ENCODE measurements at places on chromosomes 5 and 9. TPM values are rescaled to one million over a fixed set of nuclear protein-coding genes. Genes with fewer than 3 reads are reported as not detected.

DNA sequence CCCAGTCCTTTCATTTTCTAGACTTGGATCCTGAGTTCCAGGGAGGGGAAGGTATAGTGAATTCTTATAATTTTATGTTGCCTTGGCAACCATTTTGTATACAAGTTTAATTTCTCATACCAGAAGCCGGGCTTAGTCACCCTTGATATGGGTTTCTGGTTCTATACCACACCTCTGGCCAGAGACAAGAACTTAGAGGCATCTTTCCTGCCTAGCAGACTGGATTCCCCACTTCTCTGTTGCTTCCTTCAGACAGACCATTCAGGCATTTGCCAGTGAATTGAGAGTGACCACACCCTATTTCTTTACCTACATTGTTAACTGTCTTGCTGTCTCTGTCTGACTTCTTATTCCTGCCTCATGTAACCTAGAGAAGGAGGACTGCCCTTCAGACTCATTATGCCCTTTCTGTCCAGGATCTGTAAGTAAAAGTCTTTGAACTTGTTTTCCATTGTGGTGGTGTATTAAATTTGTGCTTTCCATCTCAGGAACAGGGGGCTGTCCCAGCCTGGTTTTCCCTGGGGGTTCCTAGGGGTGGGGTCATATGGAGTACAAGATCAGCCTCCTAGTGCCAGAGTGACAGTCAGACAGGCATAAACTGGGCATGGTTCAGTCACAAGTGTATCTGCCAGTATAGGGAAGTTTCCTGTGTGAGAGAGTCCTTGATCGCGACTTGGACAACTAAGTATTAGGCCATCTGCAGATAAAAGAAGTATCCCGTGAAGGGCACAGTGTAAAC, 27.4 kb downstream of the TNFSF8 start:
- no peak for DNase-seq

- DNase-seq: no peak
Measured at GRCh38 chr9:14283276-14283675, 30.7 kb downstream of the NFIB start.

NR2F1 gene
- total RNA-seq: 10.2 TPM

DNA sequence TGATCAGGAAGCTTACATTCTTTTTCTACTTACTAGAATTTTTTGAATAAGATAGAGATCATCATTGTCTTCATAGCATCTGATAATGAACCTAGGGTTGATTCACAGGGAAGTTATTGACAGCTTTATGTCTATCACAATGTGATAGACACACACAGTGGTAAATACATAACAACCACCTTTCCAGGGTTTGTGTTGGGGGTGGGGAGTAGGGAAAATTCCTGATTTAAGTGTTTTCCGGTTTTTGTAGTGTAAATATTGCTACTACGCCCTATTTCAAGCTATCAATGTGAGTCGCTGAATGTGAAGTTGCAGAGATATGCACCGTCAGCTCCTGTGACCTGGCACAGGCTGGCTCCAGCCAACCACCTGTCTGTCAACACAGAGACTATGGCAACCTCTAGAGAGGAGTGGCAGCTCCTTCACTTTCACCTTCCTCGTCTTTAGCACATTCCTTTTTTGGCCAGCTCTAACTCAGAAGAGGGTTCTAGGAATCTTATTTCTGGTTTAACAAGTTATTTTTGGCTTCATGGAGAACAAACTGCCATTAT, 224.9 kb downstream of the MAT2B start:
- no peak for DNase-seq

- no peak for DNase-seq
Measured at GRCh38 chr5:100469767-100470166, 65.4 kb upstream of the FAM174A start.

FGF1 gene
- 0.25 TPM for total RNA-seq

DNA sequence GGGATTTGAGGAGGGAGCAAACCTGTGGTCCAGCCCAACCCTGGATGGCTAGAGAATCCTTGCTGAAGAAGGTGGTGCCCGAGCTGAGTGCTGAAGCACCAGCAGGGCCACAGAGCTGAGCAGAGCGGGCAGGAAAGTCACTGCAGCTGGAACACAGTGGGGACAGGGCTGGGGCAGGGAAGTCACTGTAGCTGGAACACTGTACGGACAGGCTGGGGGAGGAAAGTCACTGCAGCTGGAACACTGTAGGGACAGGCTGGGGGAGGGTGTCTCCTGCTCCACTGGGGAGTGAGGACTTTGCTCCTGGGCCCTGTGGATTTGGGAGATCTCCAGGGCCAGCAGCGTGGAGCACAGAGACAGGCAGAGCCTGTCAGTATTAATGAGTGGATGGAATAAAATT, 9.0 kb upstream of the SUSD3 start:
- peak; percentile 91 for DNase-seq

SPAAR gene
- total RNA-seq: 1.1 TPM

OMD gene
- total RNA-seq: 0.13 TPM

- DNase-seq: no peak
Measured at GRCh38 chr5:178627259-178627598, 379 bp upstream of the CLK4 start.

GRCh38 chr5:74850789-74851425, 15.3 kb downstream of the FAM169A start:
- DNase-seq: no peak

RNF180 gene
- 4.4 TPM for total RNA-seq

MAP3K1 gene
- 5.8 TPM for total RNA-seq

- peak; percentile 78 for DNase-seq
Measured at GRCh38 chr9:34375901-34376595, 650 bp downstream of the MYORG start.

HRCT1 gene
- 0.96 TPM for total RNA-seq

- DNase-seq: no peak
Measured at GRCh38 chr9:16139774-16140173, 586.9 kb downstream of the CCDC171 start.

SLCO6A1 gene
- total RNA-seq: not detected

- no peak for DNase-seq
Measured at GRCh38 chr9:22050924-22051323, 41.8 kb upstream of the CDKN2B start.

DNA sequence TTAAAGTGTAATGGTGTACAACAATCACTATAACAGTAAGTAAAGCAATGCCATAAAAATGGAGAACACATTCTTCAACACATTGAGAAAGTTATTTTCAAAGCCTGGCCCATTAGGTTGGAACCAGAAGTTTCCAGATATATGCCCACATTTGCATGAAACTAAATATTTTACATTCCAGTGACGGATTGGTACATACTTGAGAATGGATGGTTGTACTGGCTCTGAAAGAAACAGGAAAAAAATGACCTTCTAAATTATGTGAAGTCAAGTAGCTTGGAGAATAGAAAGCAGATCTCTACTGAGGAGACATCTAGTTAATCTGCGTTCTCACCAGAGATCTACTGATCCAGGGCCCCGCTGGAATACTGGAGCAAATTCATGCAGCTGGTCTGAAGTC, 1037.0 kb downstream of the NR2F1-AS1 start:
- no peak for DNase-seq

FCN2 gene
- total RNA-seq: 95.7 TPM

DNA sequence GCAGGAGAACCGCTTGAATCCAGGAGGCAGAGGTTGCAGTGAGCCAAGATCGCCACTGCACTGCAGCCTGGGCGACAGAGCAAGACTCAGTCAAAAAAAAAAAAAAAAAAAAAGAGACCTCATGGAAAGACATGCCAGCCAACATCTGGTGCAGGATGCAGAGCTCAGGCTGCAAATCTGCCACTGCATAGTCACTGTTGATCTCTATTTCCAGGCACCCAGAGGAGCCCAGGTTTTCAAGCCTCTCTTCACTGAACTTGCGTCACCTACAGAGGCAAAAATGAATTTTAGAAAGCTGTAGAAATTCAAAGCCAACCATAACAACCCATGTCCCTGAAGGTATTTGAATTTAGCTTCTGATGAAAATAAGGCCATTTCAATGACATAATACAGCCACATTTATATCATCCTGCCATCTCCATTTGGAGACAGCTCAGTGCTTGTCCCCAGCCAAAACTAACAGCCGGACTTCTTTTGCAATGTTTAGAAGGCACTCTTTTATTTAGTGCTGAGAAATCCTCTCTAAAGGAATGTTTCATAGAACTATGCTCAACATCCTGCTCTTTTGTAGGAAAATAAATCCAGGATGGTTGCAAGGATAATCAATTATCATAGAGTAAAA, 113.3 kb downstream of the SNX18 start:
- no peak for DNase-seq

FGF18 gene
- not detected for total RNA-seq
